ENCODE measurements at places on chromosomes 4 and X.

DNA sequence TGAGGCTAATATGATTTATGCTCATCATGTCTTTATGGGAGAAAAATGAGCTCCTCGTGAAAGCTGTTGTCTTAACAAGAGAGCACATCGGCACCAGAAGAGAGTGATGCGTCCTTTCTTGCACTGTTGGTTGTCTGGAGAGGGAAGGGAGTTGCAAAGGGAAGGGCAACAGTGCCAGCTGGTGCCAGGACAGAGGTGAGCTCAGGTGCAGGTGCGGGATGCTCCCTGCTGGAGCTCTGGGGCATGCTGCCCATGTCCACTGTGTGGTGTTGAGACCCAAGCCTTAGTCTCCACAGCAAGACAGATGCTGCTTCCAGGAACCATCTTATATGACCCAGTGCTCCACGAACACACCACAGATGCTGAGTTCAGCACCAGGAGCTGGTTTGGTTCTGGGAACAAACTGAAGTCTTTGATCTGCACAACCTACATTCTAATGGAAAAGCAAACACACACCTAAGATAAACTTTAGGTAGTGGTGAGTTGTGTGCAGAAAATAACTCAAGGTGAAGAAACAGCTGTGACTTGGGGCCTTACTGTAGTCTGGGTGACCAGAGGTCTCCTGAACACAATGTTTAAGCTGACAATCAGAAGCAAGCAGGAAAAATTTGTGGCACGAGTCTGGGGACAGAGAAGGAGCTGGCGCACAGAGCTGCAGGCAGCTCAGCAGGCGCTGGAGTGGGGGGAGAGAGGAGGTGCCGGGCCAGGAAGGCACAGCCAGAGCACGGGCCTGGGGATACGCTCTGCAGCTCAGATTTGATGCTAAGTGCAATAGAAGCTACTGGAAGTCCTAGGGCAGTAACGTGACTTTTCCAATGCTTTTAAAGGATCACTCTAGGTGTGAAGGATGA lies 73.2 kb downstream of the HAUS3 start:
- no peak for DNase-seq

DNA sequence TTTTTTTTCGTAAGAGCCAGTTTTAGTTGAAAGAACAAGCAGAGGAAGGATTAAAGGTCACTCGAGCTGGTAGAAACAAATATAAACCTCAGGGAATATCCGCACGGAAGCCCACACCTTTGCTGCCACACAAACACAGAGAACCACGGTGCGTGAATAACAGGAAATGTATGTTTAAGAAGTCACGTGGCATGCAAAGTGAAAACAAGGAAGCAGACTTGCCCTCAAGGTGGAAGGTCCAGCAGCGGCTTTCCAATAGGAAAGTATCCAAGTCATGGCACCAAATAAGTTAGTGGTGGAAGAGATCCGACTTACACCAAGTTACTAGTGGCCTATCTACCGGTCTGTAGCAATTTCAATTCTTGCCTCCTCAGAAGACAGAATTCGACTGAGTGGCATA lies 215.5 kb downstream of the HHIP start:
- DNase-seq, result no peak

- DNase-seq, result no peak
These were observed 47.9 kb upstream of the GRID2 start for GRCh38 chr4:92255920-92256244.

DNA sequence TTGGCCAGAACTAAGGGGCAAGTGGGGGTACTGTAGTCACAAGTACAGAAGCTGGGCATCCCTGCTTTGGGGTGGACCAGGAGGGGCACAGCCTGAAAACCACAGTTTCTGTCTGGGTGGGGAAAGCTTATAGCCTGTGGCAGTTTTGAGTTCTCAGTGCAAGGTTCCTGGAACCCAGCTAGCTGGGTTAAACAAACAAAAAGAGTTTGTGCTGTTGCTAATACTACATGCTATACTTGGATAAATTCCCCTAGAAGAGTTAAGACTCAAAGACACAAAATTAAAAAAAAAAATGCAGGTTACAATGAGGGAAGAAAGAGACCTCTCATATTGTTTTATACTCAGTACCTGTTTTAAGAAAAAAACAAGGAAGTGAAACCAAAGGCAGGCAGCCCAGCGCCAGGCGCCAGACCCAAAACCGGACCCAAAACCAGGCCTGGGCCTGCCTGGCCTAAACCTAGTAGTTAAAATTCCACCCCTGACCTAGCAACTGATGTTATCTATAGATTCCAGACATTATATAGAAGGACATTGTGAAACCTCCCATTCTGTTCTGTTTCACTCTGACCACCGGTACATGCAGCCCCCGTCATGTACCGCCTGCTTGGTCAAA lies 50.8 kb downstream of the SLC2A9 start:
- DNase-seq, result no peak

- DNase-seq, result no peak
These were observed 195.7 kb upstream of the ANK2 start for GRCh38 chr4:112853662-112854256.

DNA sequence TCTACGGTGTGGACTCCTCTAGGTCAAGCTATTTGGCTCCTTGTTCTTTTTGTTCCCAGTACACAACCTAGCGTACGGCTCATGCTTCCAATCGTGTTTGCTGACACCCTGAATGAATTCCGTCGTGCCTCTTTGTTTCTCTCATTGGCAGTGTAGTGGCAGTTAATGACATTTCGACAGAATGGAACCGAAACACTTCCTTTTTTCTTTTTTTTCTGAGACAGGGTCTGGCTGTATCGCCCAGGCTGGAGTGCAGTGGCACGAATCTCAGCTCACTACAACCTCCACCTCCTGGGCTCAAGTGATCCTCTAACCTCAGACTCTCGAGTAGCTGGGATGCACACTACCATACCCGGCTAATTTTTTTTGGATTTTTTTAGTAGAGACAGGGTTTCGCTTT lies 113.3 kb upstream of the ATP6AP2 start:
- DNase-seq, result no peak

- no peak for DNase-seq
These were observed 68.4 kb downstream of the TAPT1 start for GRCh38 chr4:16157609-16158503.

DNA sequence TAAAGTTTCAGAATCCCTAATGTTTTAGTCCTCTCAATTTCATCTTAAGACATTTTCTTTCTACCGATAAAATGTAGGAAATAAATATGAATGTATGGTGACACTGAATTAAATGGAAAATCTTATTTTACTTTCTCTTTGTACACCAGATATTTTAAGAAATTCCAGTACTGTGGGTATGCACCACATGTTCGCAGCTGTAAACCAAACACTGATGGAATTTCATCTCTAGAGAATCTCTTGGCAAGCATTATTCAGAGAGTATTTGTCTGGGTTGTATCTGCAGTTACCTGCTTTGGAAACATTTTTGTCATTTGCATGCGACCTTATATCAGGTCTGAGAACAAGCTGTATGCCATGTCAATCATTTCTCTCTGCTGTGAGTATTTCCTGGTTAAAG lies 26.9 kb downstream of the C4orf46 start:
- DNase-seq, result no peak

Measured in head of caudate nucleus (tissue), 42 donors.